ENCODE measurements at places on chromosomes 1 and 21.
A peak's percentile ranks its signal among the peaks of the same experiment; 100 is the strongest.

GRCh38 chr1:47431534-47431933 is 6.3 kb upstream of the FOXD2 start:
- no peak for DNase-seq

DNA sequence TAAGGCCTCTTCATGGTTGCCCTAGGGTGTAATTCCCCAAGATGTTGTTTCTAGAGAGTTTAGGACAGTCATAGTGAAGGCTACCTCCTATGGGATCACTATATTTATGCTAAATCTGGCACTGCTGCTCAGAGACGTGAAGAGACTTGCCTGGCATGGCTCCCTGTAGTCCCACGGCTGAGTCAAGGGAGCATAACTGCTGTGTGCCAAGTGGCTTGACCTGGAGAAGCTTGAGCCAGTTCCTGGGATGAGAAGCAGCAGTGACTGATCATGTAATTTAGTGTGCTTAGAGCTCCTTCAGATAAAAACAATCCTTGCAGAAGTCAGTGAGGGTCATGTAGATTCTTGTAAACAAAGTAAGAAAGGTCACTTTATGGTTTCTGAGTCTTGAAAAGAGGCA is 68.9 kb upstream of the TSPAN2 start:
- no peak for DNase-seq

- DNase-seq = no peak
These were observed 84.3 kb downstream of the UCK2 start for GRCh38 chr1:165911609-165912281.

GRCh38 chr1:38173157-38173831 is 126.7 kb upstream of the POU3F1 start:
- no peak for DNase-seq

GRCh38 chr1:157574836-157575235 is 22.5 kb upstream of the FCRL5 start:
- no peak for DNase-seq

DNA sequence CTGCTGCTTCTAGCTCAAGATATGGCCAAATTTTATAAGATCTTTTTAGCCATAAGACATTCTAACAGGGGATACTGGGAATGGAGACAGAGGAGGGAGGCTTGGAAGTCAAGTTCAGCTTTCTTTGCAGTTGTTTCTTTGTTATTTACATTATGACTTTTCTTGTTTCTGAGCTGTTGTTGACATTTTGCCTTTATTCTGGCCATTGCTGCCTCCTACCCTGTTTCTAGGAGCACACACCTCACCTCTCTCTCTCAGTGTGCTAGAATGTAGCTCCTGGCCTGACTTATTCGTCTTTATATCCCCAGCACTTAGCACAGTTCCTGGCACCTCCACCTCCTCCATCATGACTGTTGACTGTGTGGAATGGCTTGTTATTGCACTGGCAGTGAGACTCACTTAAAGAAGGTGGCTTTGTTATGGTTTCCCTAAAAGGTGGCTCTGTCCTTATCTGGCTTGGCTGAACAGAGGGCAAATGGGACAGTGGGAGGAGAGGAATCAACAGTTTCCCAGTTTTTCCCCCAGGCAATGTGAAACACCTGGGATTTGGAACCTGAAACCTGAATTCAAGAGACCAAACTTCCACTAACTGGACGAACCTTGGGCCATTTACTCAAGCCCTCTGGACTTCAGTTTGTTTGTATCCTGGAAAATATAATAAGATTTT is 76.1 kb upstream of the PPP2R5A start:
- DNase-seq = no peak

DNA sequence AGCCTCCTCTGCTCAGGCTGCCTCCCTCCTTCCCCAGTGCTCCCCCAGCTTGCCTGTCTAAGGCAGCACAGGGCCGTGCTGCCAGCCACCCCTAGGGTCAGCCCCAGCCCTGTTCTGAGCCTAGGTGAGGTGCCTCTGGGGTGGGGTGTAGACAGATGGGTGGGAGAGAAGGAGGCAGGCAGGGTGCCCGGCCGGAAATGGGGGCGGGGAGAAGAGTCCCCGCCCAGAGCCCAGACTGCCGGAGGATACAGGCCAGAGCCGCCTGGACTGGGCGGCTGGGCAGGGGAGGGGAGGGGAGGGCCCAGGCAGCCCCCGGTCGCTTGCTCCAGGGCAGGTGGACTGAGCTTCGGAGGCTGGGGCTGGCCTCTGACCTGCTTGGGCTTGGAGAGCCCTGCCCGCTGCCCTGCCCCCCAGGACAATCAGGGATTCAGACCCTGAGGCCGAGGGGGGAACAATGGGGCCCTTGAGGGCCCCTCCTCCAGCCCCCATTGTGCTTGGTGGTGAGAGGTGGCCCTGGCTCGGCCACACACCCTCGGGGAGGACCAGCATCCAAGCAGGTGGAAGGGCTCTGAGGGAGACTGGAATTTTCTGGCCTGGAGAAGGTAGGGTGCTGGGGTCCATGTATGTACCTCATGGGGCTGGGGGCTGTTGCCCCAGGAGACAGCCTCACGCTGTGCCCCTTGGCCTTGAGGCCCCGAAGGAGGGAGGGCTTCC is at the start of gene GJC2:
Gene GJC2, plus strand, starts transcription at position 525 of the 714 bp plus-strand sequence. CDS start 7,829 bp downstream, outside the sequence.
- peak; percentile 86 for DNase-seq

- no peak for DNase-seq
These were observed 14.8 kb downstream of the DNTTIP2 start for GRCh38 chr1:93864175-93864574.

- no peak for DNase-seq
These were observed 147.7 kb upstream of the DNAH14 start for GRCh38 chr1:224781800-224782199.

GRCh38 chr1:231393668-231394067 is 28.4 kb downstream of the EGLN1 start:
- no peak for DNase-seq

DNA sequence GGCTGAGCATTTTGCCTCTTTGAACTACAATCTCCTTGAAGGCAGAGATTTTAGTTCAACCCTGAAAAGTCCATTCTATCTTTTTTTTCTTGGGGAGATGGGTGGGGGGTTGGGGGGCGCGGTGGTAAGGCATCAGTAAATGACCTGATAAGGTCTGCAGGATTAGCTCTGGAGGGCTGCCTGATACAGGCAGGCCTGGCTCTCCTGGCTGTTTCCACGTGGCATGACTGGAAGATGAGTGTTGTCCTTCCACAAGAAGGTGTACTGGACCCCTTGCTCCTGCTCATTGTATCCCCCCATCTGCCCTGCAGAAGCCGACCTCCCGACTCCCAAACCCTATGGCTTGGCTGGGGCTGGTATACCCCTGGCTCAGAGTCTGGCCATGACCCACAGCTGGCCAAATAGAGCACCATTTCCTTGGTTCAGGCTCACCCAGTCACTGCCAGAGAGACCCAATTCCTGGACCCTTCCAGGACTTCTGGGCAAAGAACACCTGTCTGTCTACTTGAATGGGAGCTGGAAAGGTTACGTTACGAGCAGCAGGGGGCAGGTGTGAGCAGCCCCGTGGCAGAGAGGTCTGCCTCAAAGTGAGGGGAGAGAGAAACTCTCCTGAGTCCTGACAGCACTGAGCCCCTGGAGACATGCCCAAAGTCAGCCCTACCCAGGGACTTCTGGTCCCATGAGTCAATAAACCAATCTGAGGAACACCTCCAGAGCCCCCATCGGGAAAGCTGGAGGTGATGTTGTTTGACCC is 17.0 kb downstream of the DHRS3 start:
- DNase-seq = no peak

GRCh38 chr1:6059866-6060265 is 14.2 kb downstream of the KCNAB2 start:
- no peak for DNase-seq

- DNase-seq = no peak
These were observed 41.7 kb downstream of the SLC22A15 start for GRCh38 chr1:116018007-116018406.

- DNase-seq = no peak
These were observed 2.7 kb downstream of the SERPINC1 start for GRCh38 chr1:173914366-173914871.

DNA sequence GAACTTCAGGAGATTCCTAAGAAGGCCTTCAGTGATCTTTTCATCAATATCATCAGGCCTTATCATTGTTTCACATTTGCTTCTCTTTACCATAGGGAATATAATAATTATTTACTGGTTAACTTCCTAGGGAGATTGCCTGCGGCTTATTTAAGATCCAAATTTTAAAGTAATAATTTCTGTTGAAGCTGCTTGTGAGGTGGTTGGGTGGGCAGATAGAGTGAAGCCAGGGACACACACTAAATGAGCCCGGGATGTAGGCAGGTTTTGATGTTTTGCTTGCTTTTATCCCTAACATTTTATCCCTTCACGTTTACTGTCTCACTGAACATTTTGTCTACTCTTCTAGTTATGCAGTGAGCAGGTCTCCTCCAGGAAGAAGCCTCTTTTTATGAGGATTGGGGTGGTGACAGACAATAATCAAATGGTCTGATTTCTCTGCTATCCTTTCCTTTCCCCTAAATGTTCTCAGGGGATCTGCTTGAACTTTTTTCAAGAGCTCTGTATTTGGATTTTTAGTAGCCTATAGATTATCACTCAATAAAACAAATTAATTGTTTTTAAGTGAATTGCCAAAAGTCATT is 164.7 kb downstream of the RUNX1 start:
- peak; percentile 9 for DNase-seq

Data from pons (tissue), 1 donor.